GM12878 (cell line): ENCODE measurements at places on chromosomes 7 and 10. TPM values are rescaled to one million over a fixed set of nuclear protein-coding genes. Genes with fewer than 3 reads are reported as not detected.
A peak's percentile ranks its signal among the peaks of the same experiment; 100 is the strongest.

GRCh38 chr7:77466450-77466849 is 50.3 kb upstream of the GSAP start:
- no peak for DNase-seq
- peaks cover 19% of the 10 kb centered on the region for H3K4me1 ChIP-seq
- no peaks in the 10 kb centered on the region for H3K36me3 ChIP-seq
- H3K27ac ChIP-seq: no peak overlapping the region
- no peak overlapping the region for H3K4me3 ChIP-seq

DNA sequence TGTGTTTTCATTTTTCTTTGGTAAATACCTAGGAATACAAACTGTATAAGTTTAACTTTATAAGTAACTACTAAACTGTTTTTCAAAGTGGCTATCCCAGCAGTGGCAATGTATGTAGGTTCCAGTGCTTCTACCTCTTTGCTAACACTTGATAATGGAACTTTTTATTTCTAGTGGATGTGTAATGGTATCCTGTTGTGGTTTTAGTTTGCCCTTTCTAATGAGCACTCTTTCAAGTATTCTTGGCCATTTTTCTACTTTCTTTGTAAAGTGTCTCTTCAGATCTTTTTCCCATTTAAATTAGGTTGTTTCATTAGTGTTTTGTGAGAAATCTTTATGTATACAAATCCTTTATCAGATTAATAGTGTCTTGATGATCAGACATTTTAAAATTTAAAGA is 4.6 kb downstream of the KIF20B start:
- H3K27ac ChIP-seq: peak overlapping the region; percentile 47
- H3K36me3 ChIP-seq: peaks cover 3% of the 10 kb centered on the region; the same call in 1 of the 2 replicates
- no peaks in the 10 kb centered on the region for H3K27me3 ChIP-seq
- DNase-seq: no peak

Gene PPP1R3C
- 0.16 TPM in 1 of 2 replicates, not detected in the other for total RNA-seq

Gene EMX2
- total RNA-seq: not detected in 2 replicates

- H3K36me3 ChIP-seq: no peaks in the 10 kb centered on the region
- no peak for DNase-seq
- no peak overlapping the region for H3K4me3 ChIP-seq
- H3K4me1 ChIP-seq: no peaks in the 10 kb centered on the region
Measured at GRCh38 chr10:132508581-132509443, 28.8 kb upstream of the INPP5A start.

DNA sequence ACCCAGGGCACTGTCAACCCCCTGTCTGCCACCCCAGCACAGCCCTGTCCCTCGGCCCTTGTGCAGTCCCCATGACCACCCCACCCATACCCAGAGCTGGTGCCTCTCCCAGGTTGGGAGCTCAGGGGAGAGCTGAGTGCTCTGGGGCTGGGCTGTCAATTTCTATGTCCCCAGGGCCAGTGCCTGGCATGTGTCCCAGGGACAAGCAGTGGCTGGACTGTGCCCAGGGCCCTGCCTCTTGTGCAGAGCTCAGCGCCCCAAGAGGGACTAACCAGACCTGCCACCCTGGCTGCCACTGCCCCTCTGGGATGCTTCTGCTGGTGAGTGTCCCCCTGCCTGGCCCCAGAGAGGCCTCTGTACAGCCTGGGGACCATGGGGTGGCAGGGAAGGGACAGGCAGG is 29.0 kb upstream of the ZNF862 start:
- no peaks in the 10 kb centered on the region for H3K36me3 ChIP-seq
- H3K27me3 ChIP-seq: no peaks in the 10 kb centered on the region
- H3K4me1 ChIP-seq: no peaks in the 10 kb centered on the region
- H3K4me3 ChIP-seq: no peak overlapping the region
- no peak overlapping the region for H3K27ac ChIP-seq
- DNase-seq: no peak

GRCh38 chr7:1884583-1885350 is 214.7 kb downstream of the ELFN1 start:
- DNase-seq: no peak
- no peaks in the 10 kb centered on the region for H3K4me1 ChIP-seq
- no peaks in the 10 kb centered on the region for H3K27me3 ChIP-seq

GRCh38 chr10:23643111-23643780 is 204.4 kb downstream of the OTUD1 start:
- H3K4me3 ChIP-seq: no peak overlapping the region
- H3K36me3 ChIP-seq: no peaks in the 10 kb centered on the region
- H3K4me1 ChIP-seq: no peaks in the 10 kb centered on the region

Gene OPALIN
- not detected in 2 replicates for total RNA-seq

Gene WDR86
- total RNA-seq: not detected in 2 replicates

DNA sequence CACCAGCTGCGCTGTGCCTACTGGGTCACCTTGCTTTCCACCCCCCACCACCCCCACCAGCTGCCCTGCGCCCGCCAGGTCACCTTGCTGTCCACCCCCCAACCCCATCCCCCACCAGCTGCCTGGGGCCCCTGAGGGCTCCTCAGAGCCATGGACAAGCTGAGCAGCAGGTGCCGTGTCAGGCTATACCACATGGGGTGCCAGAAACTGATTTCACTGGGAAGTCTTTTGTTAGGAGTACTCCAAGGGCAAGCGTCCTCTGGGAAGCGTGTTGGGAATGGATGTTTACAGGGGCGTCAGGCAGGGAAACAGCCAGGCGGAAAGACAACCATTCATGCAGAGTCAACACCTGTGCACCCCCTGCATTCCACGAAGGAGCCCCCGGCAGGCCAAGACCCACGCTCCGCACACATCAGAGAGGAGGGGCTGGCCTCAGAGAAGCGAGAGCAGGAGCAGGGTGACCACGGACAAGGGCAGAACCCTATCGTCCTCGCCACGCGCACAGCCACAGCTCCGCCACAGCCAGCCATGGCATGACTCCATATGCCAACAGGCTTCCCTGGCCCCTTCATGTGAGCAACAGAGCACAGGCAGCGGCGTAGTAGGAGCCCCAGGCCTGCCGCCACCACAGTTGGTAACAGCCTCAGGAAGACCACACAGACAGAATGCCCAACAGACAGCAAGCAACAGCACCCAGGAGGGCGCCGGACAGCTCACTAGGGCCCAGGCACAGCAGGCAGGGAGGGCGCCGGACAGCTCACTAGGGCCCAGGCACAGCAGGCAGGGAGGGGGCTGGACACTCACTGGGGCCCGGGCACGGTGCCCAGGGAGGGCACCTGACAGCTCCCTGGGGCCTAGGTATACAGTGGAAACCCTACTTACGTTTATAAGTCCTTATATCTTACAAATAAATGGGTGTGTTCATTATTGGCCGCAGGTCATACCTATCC is 180.8 kb downstream of the MAD1L1 start:
- no peaks in the 10 kb centered on the region for H3K4me1 ChIP-seq
- no peak overlapping the region for H3K27ac ChIP-seq
- no peak for DNase-seq
- H3K4me3 ChIP-seq: no peak overlapping the region
- H3K27me3 ChIP-seq: no peaks in the 10 kb centered on the region

Gene PWWP2B
- 0.72 and 0.87 TPM in 2 replicates for total RNA-seq

Gene CHAT
- not detected in 2 replicates for total RNA-seq

GRCh38 chr7:116669769-116670168 is 2.2 kb upstream of the MET start:
- 0 out of 2 replicates have a peak, but pooled peaks cover 3% of the 10 kb centered on the region for H3K4me1 ChIP-seq
- DNase-seq: no peak
- H3K36me3 ChIP-seq: no peaks in the 10 kb centered on the region
- H3K27me3 ChIP-seq: peaks cover 12% of the 10 kb centered on the region

DNA sequence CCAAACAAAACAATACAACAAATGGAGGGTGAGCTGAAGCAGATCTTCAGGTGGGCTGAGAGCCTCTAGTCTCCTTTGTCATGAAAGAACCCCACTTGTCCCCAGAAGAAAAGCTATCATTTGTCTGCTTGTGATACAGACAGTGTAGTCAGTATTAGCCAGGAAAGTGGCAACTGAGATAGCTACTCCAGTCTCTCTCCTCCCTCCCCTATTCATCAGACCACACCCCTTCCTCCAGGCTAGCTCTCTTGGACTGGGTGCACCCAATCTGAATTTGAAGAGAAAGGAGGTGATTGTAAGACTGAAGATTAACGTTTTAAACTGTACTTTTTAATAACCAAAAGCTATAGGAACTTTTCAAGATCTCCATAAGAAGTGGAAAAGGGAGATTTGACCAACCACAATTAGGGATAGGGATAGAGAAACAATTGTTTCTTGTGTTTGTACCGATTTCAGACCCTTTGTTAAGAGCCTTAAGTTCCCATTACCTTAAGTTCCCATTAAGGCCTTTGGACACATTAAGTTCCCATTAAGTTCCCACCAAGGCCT is 14.1 kb downstream of the BMPR1A start:
- peaks cover 27% of the 10 kb centered on the region for H3K4me1 ChIP-seq
- no peaks in the 10 kb centered on the region; the same call in 1 of the 2 replicates for H3K36me3 ChIP-seq
- H3K27ac ChIP-seq: no peak overlapping the region
- H3K4me3 ChIP-seq: no peak overlapping the region

GRCh38 chr7:5708271-5708670 is 73.2 kb downstream of the RNF216 start:
- H3K27me3 ChIP-seq: no peaks in the 10 kb centered on the region
- DNase-seq: no peak
- no peak overlapping the region for H3K4me3 ChIP-seq
- no peak overlapping the region; the same call in 1 of the 2 replicates for H3K27ac ChIP-seq
- peaks cover 23% of the 10 kb centered on the region for H3K4me1 ChIP-seq
- peaks cover 7% of the 10 kb centered on the region for H3K36me3 ChIP-seq

- H3K27ac ChIP-seq: no peak overlapping the region
- H3K36me3 ChIP-seq: no peaks in the 10 kb centered on the region
- H3K27me3 ChIP-seq: peaks cover 2% of the 10 kb centered on the region; the same call in 1 of the 2 replicates
- no peak overlapping the region for H3K4me3 ChIP-seq
- H3K4me1 ChIP-seq: no peaks in the 10 kb centered on the region
- no peak for DNase-seq
Measured at GRCh38 chr10:46545861-46546590, 10.4 kb downstream of the GPRIN2 start.
